ENCODE measurements at places on chromosomes 11 and 22.
A peak's percentile ranks its signal among the peaks of the same experiment; 100 is the strongest.

DNA sequence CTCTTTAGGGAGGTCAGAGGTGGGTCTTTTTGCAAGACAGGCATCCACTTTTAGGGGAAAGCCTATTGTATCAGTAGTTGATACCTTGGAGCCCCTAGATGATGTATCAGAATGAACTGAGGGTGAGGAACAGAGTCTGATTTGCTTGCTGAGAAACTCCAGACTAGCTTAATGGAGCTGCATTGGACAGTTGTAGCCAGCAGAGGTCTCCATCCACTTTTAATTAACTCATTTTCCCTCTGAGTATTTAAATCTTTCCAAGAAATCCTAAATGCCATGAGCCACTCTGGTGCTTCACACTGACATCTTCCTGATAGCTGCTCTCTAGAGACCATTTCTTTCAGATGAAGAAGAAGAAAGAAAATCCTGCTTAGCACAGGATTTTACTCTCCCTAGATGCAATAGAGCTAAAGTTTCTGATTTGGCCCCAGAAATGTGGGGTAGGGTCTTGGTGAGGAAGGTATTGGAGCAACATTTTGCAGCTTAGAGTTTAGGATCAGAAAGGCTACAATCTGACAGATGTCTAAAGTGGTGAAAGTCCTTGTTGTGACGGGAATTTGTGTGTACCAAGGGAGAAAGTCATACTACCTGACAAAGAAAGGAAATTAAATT is 38.0 kb downstream of the EXT2 start:
- DNase-seq = no peak

DNA sequence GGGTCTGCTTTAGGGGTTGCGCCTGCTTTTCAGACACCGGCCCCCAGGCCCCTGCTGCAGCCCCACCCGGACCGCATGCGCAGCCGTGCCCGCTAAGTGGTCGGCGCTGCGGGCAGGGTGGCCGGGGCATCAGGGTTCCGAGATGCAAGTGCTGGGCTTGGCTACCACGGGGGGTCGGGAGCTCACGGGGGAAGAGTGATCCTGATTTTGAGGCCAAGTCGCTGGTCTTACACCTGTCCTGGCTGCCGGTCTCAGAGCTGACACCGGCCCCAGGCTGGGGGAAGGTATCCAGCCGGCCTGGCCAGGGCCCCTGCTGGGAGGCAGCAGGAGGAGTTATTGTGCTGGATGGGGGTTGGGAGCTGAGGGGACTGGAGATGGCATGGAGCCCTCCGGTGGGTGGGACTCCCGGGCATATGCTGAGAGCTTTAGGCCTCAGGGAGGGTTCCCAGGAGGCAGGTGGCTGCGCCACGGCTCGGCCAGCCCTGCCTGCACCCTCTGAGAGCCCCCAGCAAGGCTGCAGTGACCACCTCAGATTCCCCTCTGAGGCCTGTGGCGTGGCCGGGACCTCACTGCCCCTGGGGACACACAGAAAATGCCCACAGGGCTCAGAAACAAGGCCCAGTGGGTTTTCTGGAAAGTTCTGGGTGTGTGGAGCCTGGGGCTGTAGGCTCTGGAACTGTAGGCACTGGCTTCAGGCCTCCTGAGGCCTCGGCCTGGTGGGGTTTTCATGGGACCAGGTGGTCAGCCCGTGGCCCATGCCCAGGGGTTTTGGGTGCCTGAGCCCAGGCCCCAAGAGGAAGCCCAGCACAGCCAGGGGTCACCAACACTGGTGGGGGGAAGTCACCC is 4.4 kb upstream of the MUC5AC start:
- no peak for DNase-seq

- peak; percentile 82 for DNase-seq
Observed at GRCh38 chr11:4636962-4637661, at the start of gene OR51D1. TSS of gene OR51D1 (plus strand) at chr11:4637477. CDS start at chr11:4639791, 2,314 bp downstream.

GRCh38 chr11:104254347-104254746 is 90.4 kb upstream of the PDGFD start:
- DNase-seq = no peak

GRCh38 chr11:41784513-41785335 is 325.3 kb upstream of the LRRC4C start:
- no peak for DNase-seq
